Central memory CD4-positive, alpha-beta T cell (primary cell): ENCODE measurements at places on chromosomes 12 and 14.

GRCh38 chr12:105330283-105330930 is at the start of gene C12orf75:
Gene C12orf75 (plus strand): TSS chr12:105330691. CDS start chr12:105330892, 201 bp downstream.
- DNase-seq, result peak; percentile 82

DNA sequence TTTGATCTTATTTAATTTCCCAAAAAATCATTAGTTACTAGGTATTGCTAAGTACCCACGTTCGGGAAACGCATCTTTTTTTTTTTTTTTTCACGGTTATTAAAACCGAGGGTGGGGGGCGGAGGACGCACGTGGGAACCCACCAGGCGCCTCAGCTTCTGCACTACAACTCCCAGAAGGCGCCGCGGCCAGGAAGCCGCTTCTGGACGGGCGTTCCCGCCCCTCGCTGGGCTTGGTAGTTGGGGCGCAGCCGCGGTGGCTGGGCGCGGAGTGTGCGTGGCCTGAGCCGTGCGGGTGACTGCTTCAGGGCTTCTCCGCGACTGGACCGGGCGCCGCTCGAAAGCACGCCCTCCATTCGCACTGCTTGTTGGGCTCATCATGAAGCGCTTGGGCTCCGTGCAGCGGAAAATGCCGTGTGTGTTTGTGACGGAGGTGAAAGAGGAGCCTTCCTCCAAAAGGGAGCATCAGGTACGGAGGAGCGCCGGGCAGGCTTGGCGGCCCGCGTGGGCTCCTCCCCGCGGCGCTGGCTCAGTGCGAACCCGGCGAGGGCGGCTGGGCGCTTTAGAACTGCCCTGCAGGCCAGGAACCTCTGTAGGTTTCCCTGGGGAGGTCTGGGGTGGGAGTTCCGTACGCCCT is 6.2 kb upstream of the C12orf50 start:
- peak; percentile 84 for DNase-seq

DNA sequence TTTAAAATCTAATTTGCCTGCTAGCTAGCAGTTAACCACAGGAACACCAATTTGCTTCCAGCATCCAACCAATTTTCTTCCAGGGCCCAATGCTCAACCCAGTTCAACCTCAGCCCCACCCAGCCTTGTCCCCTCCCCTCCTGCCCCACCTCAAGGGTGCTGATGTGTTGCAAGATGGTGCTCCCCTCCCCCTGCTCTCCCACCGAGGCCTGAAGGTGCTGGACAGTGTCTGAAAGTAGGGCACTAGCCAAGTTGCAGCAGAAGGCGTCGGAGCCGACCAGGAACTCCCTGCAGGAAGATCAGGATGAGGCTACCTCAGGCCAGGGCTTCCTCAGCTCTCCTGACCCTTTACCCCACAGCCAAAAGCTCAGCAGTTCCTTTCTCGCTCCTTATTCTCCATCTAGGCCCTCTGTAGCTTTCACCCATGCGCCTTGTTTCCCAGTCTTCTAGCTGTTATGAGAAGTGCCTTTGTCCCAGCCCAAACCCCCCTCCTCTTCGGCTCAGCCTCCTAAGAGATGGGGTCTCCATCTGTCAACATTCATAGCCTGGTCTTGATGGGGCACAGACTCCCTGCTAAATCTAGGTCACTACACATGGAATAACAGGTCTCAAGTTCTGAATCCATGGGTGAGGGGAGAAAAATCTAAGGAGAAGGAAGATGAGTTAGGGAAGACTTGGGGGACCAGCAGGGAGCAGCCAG is 3.6 kb downstream of the STAT6 start:
- no peak for DNase-seq

GRCh38 chr12:50102646-50103309 is 1.0 kb upstream of the GPD1 start:
- DNase-seq, result no peak
